DMS 273 treated with DMSO at 0.1 percent for 48 hours (cell line): ENCODE measurements at places on chromosomes 3 and 15.
A peak's percentile ranks its signal among the peaks of the same experiment; 100 is the strongest.

GRCh38 chr3:51063053-51063452 lies 322.0 kb upstream of the MANF start:
- no peak for DNase-seq

- DNase-seq, result no peak
Observed at GRCh38 chr3:50166620-50167019, 11.5 kb downstream of the SEMA3F start.

- DNase-seq, result no peak
Observed at GRCh38 chr3:76997733-76998132, 42.2 kb upstream of the ROBO2 start.

DNA sequence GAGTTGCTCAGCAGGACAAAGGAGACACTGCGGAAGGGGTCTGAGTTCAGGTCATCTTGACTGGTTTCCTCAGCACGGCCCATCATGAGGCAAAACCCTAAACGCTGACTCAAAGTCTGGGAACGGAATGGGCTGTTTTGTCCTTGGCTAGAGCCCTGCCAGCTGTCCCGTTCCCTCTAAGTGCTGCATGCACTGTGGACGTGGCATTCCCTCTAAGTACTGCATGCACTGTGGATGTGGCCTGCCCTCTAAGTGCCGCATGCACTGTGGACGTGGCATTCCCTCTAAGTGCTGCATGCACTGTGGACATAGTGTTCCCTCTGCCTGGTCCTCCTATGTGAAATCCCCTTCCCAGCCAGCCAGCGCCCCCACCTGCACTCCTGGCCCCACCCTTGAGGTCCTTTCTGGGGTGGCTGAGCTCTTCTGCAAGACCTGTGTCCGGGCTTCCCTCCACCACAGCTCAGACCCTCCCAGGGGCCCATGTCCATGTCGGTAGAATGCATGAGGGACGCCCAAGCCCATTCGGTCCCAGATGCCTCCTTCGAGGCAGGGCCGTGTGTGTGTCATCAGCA lies 36.7 kb downstream of the TM2D3 start:
- DNase-seq, result no peak

GRCh38 chr15:58742022-58742813 lies 7.3 kb downstream of the ADAM10 start:
- no peak for DNase-seq

- no peak for DNase-seq
Observed at GRCh38 chr15:49530092-49530491, 90.5 kb downstream of the FAM227B start.

DNA sequence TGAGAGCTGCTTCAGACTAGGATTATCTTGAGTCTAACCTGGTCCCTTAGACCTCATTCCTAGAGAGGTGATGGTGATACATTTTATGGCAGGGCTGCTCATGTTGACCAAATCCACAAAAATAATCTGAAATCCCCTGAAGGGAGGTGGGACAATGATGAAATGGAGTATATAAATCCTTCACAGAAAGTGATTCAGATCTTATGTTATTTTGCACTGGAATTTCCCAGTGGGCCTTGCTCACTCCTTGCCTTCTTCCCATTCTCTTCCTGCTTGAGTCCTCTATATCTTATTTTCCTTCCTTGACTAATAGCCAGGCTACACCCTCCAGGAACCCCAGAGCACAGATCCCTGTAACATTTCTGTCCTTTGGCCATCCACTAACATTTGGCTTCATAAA lies 10.4 kb upstream of the TMEM202 start:
- no peak for DNase-seq

DNA sequence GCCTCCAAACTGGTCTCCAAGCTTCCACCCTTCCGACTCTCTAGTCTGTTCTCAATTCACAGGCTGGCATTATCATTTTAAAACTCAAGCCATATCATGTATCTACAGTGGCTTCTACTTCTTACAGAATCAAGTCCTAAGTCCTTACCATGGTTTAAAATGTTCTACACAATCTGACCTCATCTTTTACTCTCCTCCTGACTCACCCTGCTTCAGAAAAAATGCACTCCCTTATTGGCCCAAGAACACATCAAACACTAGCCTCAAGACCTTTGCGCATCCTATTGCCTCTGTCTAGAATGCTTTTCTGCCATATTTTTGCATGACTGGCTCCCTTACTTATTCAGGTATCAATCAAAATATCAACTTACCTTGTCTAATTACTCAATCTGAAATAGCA lies 11.0 kb downstream of the MRPL3 start:
- DNase-seq, result no peak

DNA sequence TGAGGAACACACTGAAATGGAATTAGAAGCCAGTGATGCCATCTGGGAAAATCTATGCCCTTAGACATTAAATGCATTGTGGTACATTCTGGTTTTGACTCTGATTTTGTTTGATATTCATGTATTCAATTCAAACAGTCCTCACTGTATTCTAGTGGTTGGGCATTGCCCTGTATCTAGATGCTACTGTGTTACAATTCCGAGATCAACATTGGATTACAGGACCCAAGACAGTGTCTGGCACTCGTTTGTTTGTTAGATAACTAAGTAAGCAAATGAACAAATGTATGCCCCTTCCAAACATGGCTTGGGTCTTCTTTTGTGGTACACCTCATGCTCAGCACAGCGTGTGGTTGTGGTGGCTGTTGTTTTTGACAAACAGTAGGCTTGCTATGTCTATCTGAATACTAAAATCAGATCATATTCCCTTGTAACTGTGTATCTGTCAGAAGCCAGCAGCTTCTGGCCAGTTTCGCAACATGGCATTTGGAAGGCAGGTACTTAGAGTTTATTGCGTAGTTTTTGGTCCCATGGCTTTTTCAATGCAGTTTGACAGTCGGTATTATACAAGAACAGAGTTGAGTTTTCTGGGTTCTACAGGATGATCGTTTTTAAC lies 5.7 kb downstream of the FILIP1L start:
- DNase-seq, result no peak

DNA sequence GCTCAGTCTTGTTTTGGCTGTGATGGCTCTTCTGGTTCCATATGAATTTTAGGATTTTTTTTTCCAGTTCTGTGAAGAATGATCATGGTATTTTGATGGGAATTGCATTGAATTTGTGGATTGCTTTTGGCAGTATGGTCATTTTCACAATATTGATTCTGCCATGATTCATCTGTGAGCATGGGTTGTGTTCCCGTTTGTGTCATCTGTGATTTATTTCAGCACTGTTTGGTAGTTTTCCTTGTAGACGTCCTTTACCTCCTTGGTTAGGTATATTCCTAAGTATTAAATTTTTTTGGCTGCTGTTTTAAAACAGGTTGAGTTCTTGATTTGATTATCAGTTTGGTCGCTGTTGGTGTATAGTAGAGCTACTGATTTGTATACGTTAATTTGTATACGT lies 18.5 kb downstream of the TCF12 start:
- DNase-seq, result no peak

DNA sequence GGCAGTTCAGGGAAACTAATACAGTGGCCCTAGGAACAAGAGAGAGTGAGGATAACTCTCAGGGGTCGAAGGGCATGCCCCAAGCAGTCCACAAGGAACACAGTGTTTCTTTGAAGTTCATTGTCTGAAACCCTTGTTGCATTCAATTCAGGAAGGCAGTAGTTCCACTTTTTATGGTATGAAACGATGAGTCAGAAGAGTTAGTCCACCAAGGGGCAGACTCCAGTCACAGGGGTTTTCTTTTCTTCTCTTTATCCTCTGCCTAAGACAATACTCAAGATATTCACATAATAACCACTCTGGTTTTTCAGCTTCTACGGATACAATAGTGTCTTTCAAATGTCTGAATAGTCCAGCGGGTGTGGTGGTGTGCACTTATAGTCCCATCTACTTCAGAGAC lies 23.7 kb upstream of the TICRR start:
- no peak for DNase-seq

GRCh38 chr3:119733812-119734211 lies 31.0 kb downstream of the CFAP91 start:
- DNase-seq, result no peak

GRCh38 chr3:34111361-34111760 lies 312.9 kb downstream of the PDCD6IP start:
- DNase-seq, result no peak

DNA sequence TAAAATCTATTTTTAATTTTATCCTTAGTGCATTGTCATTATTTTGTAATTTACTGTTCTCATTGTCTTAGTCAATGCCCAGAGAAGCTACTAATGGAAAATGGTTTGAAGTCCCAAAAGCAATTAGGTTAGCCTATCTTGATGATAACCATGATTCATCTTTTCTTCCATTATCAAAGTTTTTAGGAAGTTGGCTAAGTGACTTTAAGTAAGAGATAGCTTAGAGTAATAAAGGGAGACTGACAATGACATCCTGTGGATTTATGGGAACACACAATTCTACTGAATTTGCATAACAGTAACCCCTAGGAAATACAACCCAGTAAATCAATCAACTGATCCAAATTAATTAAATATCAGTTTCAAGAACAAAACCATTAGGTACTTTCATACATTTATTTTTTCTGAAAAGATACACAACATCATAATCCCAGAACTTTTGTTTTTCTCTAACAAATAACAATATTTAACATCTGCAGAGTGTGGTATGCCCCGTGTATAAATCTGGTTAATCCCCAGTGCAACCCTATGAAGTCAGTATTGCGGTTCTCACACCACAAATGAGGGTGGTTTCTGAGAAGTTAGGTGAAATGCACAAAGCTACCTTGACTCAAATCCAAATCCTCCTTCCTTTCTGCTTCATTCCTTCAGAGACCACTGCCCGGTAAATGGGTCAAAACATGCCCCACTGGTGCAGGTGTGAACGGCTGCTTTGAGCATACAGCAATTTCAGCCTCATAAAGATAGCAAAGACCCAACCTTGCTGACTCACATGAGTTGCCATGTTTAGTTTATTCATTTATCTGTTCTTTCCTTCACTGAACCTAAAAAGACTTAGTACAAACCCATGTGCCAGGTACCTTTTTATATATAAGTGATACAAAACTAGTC lies 202.1 kb downstream of the TBL1XR1 start:
- DNase-seq, result no peak

- DNase-seq, result no peak
Observed at GRCh38 chr3:160829486-160830009, 73.5 kb downstream of the PPM1L start.

- no peak for DNase-seq
Observed at GRCh38 chr3:73031573-73032103, 29.8 kb upstream of the EBLN2 start.

GRCh38 chr3:170712336-170712735 lies 126.5 kb upstream of the SLC7A14 start:
- DNase-seq, result no peak

- no peak for DNase-seq
Observed at GRCh38 chr3:28042095-28042635, 199.3 kb upstream of the CMC1 start.

GRCh38 chr3:182092662-182093262 lies 381.0 kb downstream of the SOX2 start:
- peak; percentile 91 for DNase-seq

GRCh38 chr3:197427021-197427420 lies 128.6 kb upstream of the DLG1 start:
- no peak for DNase-seq

- no peak for DNase-seq
Observed at GRCh38 chr15:69422336-69422895, 8.3 kb downstream of the KIF23 start.

- DNase-seq, result no peak
Observed at GRCh38 chr15:63156755-63157117, 541 bp downstream of the RPS27L start.

DNA sequence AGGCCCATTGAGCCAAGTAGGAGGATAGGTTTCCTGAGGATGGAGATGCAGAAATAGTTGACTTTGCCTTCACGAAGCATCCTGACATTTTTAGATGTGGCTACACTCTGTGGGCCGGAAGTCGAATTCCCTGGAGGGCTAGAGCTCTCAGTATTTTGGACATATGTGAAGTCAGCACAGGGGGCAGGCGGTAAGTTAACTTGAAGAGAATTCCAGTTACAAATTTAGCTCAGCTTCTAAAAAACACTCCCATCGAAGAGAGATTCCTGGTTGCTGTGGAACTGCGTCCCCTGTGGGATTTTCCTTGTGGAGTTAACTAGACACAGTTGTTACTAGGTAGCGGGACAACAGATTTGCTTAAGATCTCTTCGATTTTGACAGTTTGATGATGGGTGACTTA lies 161.9 kb upstream of the RGMA start:
- no peak for DNase-seq

DNA sequence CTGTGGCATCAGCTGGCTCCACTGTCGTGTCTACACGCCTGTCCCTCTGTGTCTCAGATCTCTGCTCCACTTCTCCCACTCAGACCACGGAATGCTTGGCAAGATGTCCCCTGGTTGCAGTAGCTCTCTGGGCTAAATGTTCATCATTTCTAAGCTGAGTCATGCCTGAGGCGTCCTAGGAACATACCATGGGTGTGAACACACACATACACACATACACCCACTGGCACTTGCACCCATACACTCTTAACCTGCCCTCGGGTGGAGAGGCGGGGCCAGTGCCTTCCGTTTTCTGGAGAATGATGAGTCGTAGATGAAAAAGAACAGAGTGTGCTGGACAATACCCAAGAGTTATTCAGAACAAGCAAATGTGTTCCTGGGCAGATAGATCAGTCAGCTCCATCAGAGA lies 72.4 kb downstream of the SENP2 start:
- no peak for DNase-seq

GRCh38 chr15:65264863-65265430 lies 21.7 kb downstream of the PARP16 start:
- DNase-seq, result no peak

- no peak for DNase-seq
Observed at GRCh38 chr15:80411788-80412288, 7.7 kb downstream of the ARNT2 start.

- DNase-seq, result no peak
Observed at GRCh38 chr3:30597131-30597768, 9.2 kb upstream of the TGFBR2 start.

DNA sequence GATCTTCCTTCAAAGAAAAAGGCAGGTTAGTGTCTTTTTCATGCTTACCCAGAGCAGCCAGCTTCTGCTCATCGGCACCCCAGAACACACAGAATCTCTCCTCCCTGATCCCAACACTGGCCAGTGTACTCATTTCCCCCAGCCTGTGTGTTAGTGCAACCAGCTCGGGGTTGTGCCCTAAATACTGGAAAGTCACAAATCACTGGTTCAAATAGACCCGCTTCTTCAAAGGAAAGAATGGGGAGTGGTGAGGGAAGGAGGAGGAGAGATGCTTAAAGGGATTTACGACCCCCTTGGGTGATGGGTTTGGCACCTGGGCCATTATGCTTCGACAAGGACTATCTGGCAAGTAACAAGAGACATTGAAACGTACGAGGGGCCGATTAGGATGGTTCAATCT lies 114.0 kb downstream of the FOXB1 start:
- DNase-seq, result no peak

DNA sequence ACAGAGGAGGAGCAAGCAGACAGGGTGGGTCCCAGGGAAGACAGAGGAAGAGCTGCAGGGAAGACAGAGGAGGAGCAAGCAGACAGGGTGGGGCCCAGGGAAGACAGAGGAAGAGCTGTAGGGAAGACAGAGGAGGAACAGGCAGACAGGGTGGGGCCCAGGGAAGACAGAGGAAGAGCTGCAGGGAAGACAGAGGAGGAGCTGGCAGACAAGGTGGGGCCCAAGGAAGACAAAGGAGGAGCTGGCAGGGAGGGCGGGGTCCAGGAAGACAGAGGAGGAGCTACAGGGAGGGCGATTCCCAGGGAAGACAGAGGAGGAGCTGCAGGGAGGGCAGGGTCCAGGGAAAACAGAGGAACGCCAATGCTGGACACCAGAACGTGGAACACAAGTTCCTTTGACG lies 66.5 kb downstream of the PLXNA1 start:
- no peak for DNase-seq
